ENCODE measurements at places on chromosomes 13 and 19.

GRCh38 chr19:56066152-56067023, 54.7 kb downstream of the ZNF787 start:
- no peaks in the 10 kb centered on the region for H3K27me3 ChIP-seq
- H3K27ac ChIP-seq = no peak overlapping the region
- H3K4me1 ChIP-seq = peaks cover 4% of the 10 kb centered on the region
- H3K4me3 ChIP-seq = no peak overlapping the region
- no peaks in the 10 kb centered on the region for H3K36me3 ChIP-seq

DNA sequence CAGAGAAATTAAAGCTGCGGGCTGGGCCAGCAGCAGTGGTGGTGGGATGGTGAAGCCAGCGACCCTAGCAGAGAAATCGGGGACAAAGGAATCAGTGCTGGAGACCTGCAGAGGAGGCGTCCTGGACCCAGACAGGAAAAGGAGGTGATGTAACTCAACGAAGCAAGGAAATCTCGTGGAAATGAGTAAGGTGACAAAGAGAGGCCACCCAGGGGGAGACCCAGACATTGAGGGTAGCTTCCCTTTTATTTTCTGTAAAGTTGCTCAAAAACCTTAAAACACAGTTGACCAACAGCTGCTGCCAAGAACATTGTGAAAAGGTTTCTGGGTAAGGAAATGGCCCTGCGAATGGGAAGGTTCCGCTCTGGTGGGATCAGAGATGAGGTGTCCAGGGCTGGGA, 13.3 kb upstream of the RETN start:
- no peaks in the 10 kb centered on the region for H3K36me3 ChIP-seq
- no peak overlapping the region for H3K4me3 ChIP-seq
- peaks cover 21% of the 10 kb centered on the region for H3K4me1 ChIP-seq
- H3K27me3 ChIP-seq = no peaks in the 10 kb centered on the region

DNA sequence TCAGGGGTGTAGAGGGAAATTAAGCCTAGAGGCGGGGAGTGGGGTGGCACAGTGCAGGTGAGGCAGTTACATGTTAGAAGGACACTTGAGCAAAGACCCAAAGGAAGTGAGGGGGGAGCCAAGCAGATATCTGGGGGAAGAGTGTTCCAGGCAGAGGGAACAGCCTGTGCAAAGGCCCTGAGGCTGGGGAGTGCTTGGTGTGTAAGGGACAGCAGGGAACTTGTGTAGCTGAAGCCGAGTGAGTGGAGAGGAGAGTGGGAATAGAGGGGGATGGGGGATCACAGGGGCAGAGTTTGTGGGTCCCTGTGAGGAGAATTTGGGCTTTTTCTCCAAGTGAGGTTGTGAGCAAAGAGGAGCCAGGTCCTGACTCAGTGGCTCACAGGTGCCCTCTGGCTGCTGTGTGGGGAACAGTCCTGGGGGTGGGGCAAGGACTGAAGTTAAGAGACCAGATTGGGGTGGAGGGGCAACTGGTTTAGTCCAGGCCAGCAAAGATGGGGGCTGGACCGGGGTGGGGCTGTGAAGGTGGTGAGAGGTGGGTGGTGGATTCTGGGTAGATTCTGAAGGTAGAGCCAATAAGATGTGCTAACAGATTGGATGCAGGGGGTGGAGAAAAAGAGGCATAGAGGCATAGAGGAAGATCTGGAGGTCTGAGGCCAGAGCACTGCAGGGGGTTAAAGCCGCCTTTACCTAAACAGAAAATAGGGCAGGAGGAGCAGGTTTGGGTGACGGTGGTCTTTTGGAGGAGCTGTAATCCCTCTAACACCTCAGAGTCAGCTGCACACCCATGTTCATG, 75.3 kb downstream of the CACNA1A start:
- H3K36me3 ChIP-seq = no peaks in the 10 kb centered on the region
- peak; percentile 33 for DNase-seq
- no peak overlapping the region for H3K4me3 ChIP-seq

- H3K4me1 ChIP-seq = no peaks in the 10 kb centered on the region
- DNase-seq = no peak
- H3K36me3 ChIP-seq = no peaks in the 10 kb centered on the region
These were observed 1850.4 kb downstream of the OLFM4 start for GRCh38 chr13:54879036-54879435.

DNA sequence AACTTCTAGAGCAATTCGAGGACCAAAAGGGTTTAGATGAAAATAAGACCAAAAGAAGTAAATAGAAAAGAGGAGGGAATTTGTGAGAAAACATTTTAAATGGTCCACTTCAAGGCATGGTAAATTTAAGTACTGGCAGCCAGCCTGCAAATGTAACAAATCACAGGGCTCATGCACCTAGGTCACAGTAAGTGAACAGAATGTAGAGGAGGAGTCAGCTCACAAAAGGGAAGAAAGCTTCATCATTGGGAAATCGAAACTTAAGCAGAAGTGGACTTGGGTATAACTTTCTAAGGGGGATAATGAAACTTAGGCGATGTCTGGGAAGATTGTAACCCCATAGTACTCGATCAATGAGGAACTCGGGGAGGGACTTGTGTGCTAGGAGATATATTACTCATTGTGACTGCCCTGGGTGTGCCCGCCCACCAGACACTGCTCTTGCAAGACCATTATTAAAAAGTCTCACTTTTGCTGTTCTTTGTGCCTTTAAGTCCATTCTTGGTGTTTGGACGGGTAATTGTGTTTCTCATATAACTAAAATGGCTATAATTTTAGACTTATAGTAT, 1053.6 kb upstream of the MIR17HG start:
- H3K4me3 ChIP-seq = no peak overlapping the region
- H3K27me3 ChIP-seq = no peaks in the 10 kb centered on the region
- H3K36me3 ChIP-seq = no peaks in the 10 kb centered on the region
- no peak for DNase-seq
- H3K27ac ChIP-seq = no peak overlapping the region

GRCh38 chr13:64332048-64332447, 2898.1 kb downstream of the PCDH9 start:
- no peak overlapping the region for H3K4me3 ChIP-seq
- no peaks in the 10 kb centered on the region for H3K36me3 ChIP-seq
- no peaks in the 10 kb centered on the region for H3K4me1 ChIP-seq
- DNase-seq = no peak
- H3K27ac ChIP-seq = no peak overlapping the region

- H3K27me3 ChIP-seq = no peaks in the 10 kb centered on the region
- no peak overlapping the region for H3K27ac ChIP-seq
- H3K4me1 ChIP-seq = no peaks in the 10 kb centered on the region
- no peak for DNase-seq
These were observed 52.5 kb downstream of the MTUS2 start for GRCh38 chr13:28872427-28873176.

- DNase-seq = peak; percentile 76
- peaks cover 3% of the 10 kb centered on the region for H3K36me3 ChIP-seq
- H3K27me3 ChIP-seq = no peaks in the 10 kb centered on the region
These were observed 897 bp downstream of the C19orf33 start for GRCh38 chr19:38304866-38305429.

DNA sequence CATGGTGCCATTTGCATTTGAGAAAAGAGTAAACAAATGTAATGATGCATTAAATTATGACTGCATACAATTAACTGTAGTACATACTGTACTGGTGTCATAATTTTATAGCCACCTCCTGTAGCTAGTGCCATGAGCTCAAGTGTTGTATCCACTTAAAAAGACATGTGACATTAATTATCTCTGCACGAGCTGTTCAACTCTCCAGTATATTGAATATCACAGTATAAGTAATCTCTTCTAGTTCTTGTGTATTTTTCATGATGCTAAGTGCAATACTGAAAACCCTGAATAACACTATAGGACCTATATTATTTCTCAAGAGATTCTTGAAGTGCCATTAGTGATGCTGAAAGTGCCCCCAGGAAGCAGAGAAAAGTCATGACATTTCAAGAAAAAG, 387.3 kb downstream of the PCDH17 start:
- H3K36me3 ChIP-seq = no peaks in the 10 kb centered on the region
- no peak overlapping the region for H3K4me3 ChIP-seq
- H3K4me1 ChIP-seq = no peaks in the 10 kb centered on the region
- no peak overlapping the region for H3K27ac ChIP-seq
- DNase-seq = no peak

DNA sequence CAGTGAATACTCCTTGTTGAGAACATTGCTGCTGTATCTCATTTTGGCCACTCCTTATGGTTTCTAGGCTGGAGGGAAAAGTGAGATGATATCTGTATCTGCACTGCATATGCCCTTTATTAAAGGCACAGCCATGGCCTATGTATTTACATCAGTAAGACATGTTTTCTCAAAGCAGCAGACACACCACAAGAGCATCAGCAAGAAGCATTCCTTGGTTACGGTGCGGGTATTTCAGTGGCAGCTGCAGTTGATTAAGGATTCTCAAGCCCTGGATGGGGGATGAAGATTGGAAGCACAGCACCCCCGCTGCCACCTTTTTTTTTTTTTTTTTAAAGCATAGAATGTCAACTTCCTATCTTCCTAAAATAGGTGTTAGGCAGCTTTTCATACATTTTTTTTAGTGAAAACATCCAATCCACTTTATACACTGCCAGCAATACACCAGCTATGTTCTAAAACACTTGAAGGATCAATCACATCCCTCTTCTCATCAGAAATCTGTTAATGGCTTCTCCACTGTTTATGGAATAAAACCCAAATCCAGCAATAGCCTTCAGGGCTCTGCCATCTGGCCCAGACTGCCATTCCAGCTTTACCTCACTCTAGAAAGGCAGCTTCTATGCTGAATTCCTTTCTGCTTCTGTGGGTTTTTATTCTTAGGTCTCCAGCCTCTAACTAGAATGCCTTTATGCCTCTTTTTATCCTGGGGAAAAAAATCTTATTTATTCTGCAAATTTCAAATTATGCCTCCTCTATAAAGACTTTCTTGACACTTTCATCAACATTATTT, 331.0 kb downstream of the DNAJC15 start:
- no peak for DNase-seq
- no peaks in the 10 kb centered on the region for H3K27me3 ChIP-seq
- H3K27ac ChIP-seq = no peak overlapping the region
- H3K4me1 ChIP-seq = no peaks in the 10 kb centered on the region
- H3K4me3 ChIP-seq = no peak overlapping the region

GRCh38 chr19:41872384-41872774, 4.7 kb upstream of the CD79A start:
- no peak for DNase-seq
- peaks cover 41% of the 10 kb centered on the region for H3K4me1 ChIP-seq
- H3K27ac ChIP-seq = no peak overlapping the region
- no peak overlapping the region for H3K4me3 ChIP-seq

DNA sequence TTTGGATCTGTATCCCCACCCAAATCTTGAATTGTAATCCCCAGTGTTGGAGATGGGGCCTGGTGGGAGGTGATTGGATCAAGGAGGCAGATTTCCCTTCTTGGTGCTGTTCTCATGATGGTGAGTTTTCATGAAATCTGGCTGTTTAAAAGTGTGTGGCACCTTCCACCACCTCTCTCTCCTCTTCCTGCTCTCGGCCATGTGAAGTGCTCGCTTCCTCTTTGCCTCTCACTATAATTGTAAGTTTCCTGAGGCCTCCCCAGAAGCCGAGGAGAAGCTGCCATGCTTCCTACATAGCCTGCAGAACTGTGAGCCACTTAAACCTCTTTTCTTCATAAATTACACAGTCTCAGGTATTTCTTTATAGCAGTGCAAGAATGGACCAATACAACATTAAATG, 15.7 kb downstream of the COMMD6 start:
- peaks cover 6% of the 10 kb centered on the region for H3K36me3 ChIP-seq
- H3K4me1 ChIP-seq = no peaks in the 10 kb centered on the region
- H3K27ac ChIP-seq = no peak overlapping the region
- H3K4me3 ChIP-seq = no peak overlapping the region
- no peaks in the 10 kb centered on the region for H3K27me3 ChIP-seq

GRCh38 chr13:33259296-33259695, 26.3 kb downstream of the STARD13 start:
- peak overlapping the region; percentile 94 for H3K27ac ChIP-seq
- H3K36me3 ChIP-seq = peaks cover 13% of the 10 kb centered on the region
- no peak overlapping the region for H3K4me3 ChIP-seq
- DNase-seq = peak; percentile 20

DNA sequence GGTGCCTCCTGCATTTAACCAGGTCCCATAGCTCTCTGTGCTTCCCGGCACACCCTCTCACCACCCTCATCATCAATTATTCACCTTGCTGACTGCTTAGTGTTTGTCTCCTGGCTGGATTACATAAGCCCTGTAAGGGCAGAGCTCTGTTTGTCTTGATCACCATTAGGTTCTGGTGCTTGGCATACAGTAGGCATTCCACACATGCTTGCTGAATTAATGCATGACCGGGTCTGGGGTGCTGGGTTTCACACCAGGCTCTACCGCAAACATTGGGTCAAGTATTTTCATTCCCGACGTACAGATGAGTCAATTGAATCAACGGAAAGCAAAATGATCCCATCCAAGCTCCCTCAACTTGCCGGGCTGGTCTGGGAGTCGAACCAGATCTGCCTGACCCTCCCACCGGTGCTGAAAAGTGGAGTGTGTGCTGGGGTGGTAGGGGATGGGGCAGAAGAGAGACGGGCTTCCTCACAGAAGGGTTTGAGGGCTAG, 28.5 kb downstream of the VAV1 start:
- H3K27me3 ChIP-seq = peaks cover 12% of the 10 kb centered on the region
- no peak overlapping the region for H3K4me3 ChIP-seq
- no peak overlapping the region for H3K27ac ChIP-seq
- no peaks in the 10 kb centered on the region for H3K36me3 ChIP-seq
- DNase-seq = peak; percentile 19

DNA sequence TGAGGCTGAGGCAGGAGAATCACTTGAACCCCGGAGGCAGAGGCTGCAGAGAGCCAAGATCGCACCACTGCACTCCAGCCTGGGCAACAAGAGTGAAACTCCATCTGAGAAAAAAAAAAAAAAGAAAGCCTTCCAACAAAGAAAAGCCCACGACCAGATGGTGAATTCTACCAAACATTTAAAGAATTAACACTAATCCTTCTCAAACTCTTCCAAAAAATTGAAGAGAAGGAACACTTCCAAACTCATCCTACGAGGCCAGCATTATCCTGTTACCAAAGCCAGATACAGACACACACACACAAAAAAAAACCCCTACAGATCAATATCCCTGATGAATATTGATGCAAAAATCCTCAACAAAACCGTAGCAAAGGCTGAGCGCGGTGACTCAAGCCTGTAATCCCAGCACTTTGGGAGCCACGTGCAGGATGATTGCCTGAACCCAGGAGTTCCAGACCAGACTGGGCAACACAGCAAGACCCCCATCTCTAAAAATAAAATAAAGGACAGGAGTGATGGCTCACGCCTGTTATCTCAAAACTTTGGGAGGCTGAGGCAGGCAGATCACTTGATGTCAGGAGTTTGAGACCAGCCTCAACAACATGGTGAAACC, 6.2 kb upstream of the EVI5L start:
- no peak for DNase-seq
- H3K36me3 ChIP-seq = no peaks in the 10 kb centered on the region
- no peak overlapping the region for H3K27ac ChIP-seq
- peaks cover 2% of the 10 kb centered on the region for H3K4me1 ChIP-seq

DNA sequence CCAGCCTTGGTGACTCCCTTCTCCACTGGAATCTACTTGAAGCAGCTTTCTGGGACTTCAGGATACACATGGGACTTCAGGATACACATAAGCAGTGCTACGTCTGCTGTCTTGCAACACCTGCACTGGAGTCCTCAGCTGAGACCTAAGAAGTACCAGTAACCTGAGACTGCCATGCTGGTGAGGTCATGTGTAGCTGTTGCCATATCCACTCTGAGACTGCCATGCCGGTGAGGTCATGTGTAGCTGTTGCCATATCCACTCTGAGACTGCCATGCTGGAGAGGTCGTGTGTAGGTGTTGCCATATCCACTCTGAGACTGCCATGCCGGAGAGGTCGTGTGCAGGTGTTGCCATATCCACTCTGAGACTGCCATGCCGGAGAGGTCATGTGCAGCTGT, 937.9 kb downstream of the EFNB2 start:
- no peaks in the 10 kb centered on the region for H3K36me3 ChIP-seq
- no peak for DNase-seq
- H3K4me1 ChIP-seq = no peaks in the 10 kb centered on the region
- H3K27ac ChIP-seq = no peak overlapping the region
- H3K4me3 ChIP-seq = no peak overlapping the region
- H3K27me3 ChIP-seq = no peaks in the 10 kb centered on the region

All from HepG2 (cell line).